Activated effector memory CD4-positive, alpha-beta T cell treated with anti-CD3 and anti-CD28 coated beads, Interleukin-2, amount 50 U/mL, for 16 hours (primary cell): ENCODE measurements at places on chromosomes 5 and 9.

- no peak for DNase-seq
These were observed 4.8 kb downstream of the THG1L start for GRCh38 chr5:157735991-157736390.

GRCh38 chr9:108441726-108442125 is 414.1 kb downstream of the ACTL7B start:
- DNase-seq = no peak

GRCh38 chr5:6631441-6631840 is 1.4 kb downstream of the NSUN2 start:
- no peak for DNase-seq

DNA sequence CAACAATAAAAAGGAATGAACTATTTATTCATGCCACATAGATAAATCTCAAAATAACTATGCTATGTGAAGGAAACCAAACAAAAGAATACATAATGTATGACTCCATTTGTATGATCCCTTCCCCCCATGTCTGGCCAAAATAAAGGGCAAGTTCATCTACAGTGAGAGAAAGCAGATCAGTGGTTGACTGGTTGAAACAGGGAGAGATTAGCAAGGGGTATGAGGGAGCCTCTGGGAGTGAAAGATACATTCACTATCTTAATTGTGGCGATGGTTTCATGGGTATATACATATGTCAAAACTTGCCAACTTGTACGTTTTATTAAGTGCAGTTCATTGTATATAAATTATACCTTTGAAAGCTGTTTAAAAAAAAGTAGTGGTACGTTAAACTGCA is 4.8 kb downstream of the PSMD5 start:
- DNase-seq = no peak
